Activated CD4-positive, CD25-positive, alpha-beta regulatory T cell (primary cell): ENCODE measurements at places on chromosomes 12 and 14.

DNA sequence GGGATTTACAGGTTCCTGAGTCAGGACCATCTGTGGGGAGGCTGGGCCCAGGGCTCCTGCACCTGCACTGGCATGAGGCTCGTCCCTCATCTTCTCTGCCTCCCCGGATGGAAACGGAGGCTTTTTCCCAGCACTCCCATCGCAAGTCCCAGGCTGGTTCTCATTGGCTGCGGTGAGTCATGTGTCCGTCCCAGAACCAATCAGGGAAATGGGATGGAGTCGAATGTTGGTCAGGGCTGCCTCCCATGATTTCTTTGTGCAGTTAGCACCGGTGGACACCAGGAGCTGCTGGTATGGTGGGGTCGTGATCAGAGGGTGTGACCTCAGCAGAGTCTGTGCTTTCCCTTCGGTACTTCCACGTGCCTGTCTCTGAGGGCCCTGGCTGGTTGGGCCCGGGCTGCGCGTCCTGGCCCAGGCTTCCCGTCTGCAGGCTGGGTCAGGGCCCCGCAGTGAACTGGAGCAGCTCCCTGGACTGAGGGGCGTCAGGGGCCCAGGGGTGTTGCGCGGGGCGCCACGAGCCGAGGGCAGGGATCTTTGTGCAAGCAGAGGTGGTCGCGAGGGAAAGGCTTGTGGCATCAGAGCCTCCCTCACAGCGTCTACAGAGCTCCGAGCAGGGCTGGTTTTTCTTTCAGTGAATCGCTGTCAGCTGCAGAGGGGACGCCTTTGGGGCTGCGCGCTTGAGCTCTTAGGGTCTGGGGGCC lies 168.1 kb downstream of the ADGRD1 start:
- DNase-seq: no peak

DNA sequence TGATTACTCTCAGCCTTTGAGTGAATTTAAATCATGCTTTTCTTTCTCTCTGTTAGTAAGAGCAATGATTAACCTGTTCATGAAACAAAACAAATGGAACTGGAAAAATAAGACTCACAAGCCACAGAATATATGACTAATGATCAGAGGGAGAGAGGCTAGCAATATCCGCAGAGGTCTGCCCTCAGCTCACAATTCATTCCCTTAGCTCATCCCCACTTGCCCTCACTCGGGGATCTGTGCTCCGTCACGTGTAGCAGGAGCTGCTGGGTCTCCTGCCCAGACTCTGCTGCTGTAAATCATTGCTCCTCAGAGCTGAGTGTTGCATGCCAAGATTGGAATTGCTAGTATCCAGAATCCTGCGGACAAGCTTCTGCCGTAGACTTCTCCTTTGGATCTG lies 53.1 kb upstream of the GNG2 start:
- DNase-seq: no peak

DNA sequence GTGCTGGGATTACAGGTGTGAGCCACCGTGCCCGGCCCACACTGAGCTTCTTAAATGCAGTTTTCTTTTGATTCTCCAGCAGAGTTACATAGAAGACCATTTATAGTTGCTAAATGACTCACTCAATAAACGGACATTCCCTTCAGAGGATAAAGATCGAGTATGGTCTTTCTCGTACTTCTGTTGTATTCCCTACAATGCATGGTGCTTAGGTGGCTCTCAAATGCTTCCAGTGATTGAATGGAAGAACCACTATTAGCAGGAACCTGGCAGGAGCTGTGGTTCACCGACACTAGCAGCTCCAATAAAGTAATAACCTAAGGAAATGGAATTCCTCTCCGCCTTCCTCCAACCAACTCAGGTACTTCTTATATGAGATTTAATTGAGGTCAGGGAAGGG lies 3.9 kb upstream of the GPRC5A start:
- DNase-seq: no peak

DNA sequence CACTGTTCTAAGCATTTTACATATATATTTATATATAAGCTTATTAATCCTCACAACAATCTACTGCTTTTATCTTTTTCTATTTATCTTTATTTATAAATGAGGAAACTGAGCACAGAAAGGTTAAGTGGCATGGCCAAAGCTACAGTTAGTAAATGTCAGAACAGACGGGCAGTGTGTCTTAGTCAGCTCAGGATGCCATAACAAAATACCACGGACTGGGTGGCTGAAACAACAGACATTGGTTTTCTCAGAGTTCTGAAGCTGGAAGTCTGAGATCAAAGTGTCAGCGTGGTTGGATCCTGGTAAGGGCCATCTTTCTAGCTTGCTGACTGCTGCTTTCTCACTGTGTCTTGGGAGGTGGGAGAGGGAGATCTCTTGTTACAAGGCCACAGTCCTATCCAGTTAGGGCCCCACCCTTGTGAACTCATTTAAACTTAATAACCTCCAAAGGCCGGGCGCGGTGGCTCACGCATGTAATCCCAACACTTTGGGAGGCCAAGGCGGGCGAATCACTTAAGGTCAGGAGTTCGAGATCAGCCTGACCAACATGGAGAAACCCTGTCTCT lies 19.8 kb downstream of the RPGRIP1 start:
- no peak for DNase-seq

DNA sequence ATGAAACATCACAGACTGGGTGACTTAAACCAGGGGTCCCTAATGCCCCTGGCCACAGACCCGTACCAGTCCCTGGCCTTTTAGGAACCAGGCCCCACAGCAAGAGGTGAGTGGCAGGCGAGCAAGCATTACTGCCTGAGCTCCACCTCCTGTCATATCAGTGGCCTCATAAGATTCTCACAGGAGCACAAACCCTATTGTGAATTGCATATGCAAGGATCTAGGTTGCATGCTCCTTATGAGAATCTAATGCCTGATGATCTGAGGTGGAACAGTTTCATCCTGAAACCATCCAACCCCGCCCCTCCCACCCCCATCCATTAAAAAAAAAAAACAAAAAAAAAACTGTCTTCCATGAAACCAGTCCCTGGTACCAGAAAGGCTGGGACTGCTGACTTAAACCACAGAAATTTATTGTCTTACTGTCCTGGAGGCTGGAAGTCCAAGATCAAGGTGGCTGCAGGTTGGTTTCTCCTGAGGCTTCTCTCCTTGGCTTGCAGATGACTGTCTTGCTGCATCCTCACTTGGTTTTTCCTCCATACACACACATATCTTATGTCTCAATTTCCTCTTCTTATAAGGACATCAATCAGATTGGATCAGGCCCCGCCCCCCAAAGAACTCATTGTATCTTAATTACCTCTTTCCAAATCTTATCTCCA lies 235.9 kb downstream of the CHST11 start:
- DNase-seq: no peak

GRCh38 chr14:101480747-101481530 lies 80.4 kb upstream of the DIO3 start:
- DNase-seq: no peak

- no peak for DNase-seq
Observed at GRCh38 chr14:77097006-77097699, 905 bp upstream of the CIPC start.

- no peak for DNase-seq
Observed at GRCh38 chr12:30694412-30695198, 1.1 kb downstream of the IPO8 start.

GRCh38 chr14:80211153-80212022 lies at the start of gene DIO2:
TSS of gene DIO2 (minus strand) at chr14:80211504. CDS start at chr14:80211472, 32 bp downstream.
- DNase-seq: no peak

DNA sequence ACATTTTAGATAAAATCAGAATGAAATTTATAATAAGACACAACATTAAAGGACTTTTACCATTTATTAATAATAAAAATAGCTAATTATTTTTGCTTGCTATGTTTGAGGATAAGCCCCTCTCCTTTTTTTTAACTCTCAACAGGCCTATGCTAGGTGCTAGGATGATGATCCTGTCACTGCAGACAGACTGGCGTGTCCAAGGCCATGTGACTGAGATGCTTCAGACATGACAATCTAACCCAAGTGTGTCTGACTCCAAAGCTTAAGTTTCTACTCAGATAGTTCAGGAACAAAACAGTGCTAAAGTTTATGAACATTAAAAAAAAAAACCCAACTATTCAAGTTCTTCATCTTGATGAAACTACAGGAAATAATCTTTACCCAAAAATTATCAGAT lies 29.8 kb downstream of the PPP1R13B start:
- no peak for DNase-seq

DNA sequence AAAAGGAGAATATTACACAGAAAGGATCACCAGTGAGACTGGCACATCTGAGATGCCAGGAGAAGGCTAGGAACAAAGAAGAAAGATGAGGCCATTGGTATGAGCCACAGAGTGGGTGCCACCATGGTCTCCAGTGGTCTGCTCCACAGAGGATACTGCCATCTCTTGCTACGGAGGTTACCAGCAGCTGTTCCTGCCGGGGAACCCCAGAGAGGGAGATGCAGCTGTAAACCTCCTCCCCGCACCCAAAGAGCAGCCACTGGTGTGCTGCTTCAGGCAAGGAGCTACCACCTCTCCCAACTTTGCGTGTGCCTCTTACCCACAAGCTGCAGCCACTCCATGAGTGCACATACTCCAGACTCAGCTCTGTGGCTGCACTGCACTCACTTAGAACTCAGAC lies 201.5 kb upstream of the RTL1 start:
- no peak for DNase-seq

DNA sequence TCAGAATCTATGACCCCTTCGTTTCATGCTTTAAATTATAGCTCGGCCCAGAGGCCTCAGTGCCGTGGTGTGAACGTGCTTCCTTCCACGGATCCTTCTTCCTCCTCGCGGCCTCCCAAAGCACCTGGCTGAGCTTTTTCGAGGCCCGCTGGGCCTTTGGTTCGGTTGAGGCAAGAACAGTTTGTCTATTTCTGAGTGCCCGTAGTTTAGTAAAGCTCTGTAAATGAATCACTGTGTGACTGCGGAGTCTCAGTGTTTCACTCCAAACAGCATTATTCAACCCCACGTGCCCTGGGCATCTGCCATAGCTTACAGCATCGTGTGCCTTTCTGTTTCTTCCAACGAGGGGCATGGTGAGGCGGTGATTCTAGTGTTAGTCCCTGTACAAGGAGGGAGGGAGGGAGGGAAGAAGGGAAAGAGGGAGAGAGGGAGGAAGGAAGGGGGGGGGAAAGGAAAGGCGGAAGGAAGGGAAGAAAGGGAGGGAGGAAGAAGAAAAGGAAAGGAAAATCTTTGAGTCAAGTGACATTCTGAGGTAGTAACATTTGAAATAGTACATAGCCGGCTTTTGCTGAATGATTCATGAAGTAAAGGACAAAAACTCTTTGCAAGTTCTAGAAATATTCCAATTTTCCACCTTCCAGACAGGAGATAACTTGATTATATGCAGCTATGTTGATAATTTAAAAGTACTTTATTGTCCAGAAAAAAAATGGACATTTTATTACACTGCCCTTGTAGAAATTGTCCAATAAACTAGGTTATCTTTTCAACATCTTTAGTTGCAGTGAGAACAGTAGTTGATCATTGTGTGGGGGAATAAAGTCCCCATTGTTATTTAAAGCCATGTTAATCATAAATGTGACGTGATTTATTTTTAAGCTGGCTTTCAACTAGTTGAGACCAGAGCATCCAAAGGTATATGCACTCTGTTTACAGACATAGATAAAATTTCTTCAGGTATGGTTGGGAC lies 1.2 kb upstream of the TRIM9 start:
- DNase-seq: no peak

GRCh38 chr14:66066981-66067776 lies 419.0 kb upstream of the CCDC196 start:
- no peak for DNase-seq

DNA sequence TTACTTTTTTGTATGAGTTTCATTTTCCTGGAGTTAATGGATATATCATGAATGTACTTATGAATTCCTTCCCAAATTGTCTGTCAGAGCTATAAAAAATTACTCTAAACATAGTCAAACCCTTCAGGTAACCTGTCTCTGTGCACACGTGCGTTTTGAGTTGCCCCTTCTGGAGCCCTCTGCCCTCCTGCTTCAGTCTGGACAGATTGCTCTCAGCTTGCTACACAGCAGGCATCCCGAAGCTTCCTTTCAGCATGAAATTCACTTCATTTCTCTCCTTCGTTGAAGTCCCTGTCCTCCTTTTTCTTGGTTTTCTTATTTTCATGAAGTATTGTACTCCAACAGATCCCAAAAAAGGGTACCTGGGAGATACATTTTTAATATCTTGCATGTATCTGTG lies 47.3 kb downstream of the FNTB start:
- DNase-seq: no peak

GRCh38 chr14:27721760-27722159 lies 1044.8 kb upstream of the FOXG1 start:
- DNase-seq: no peak

DNA sequence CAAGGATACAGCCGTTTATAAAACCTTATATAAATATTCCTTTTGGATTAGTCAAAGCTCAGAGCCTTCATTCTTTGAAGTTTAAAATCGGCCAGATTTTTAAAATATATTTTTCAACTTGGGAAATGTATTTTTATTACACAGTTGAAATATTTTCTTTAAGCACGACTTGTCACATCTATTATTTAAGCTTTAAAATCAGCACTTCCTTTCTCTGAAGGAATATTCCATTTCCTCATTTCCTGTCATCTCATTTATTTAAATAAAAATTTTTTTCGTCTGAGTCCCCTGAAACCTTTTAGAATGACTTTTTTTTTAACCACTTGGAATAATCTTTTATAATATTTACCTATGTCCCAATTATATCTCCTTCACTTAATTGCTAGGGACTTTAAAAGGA lies 107.5 kb upstream of the PDE3A start:
- no peak for DNase-seq

- no peak for DNase-seq
Observed at GRCh38 chr12:129670256-129670920, 233.4 kb downstream of the TMEM132D start.

GRCh38 chr12:103933237-103933636 lies 3.0 kb downstream of the HSP90B1 start:
- no peak for DNase-seq

DNA sequence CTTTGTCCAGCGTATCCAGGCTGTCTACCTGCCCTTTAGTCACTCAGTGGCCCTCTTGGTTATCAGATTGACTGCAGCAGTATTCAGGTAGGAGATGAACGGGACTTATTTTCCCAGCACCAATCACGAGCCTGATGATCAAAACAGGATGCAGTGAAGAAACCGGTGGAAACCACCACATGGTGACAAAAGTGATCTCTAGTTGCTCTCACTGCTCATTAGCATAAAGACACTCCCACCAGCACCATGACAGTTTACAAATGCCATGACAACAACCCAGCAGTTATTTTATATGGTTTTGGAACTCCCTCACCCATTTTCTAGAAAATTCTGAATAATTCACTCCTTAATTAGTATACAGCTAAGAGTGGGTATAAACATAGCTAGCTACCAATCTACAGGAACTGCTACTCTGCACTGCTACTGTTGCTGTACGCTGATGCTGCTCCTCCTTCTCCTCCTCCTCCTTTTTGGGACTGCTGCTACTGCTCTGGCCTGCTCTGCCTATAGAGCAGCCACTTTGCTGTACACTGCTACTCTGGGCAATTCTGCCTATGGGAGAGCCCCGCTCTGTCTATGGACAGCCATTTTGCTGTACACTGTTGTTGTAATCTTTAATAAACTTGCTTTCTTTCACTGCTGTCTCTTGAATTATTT lies 142.5 kb upstream of the SSTR1 start:
- DNase-seq: peak; percentile 31

- no peak for DNase-seq
Observed at GRCh38 chr12:93219947-93220346, 157.8 kb upstream of the NUDT4 start.
